ENCODE measurements at places on chromosomes 12 and 14.

DNA sequence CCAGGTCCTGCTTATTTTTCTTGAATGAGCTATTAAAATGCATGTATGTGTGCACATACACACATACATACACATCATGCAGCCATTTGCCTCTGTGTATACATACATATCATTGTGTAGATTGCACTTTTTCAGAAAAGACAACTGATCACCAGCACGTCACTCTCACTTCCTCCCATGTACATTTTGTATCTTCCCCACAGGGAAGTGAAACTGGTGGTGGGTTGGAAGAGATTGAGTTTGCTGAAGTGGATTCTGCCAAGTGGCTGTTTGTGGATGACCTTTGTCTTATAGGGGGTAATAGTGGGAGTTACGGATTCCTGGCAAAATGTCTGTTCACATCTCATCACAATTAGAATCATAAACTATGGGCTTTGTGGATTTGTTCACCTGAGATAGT lies 448.6 kb downstream of the RAD51B start:
- no peak for DNase-seq

GRCh38 chr12:58607805-58608204 lies 312.5 kb downstream of the LRIG3 start:
- no peak for DNase-seq

- no peak for DNase-seq
Measured at GRCh38 chr12:128627659-128628058, 196.1 kb downstream of the SLC15A4 start.

DNA sequence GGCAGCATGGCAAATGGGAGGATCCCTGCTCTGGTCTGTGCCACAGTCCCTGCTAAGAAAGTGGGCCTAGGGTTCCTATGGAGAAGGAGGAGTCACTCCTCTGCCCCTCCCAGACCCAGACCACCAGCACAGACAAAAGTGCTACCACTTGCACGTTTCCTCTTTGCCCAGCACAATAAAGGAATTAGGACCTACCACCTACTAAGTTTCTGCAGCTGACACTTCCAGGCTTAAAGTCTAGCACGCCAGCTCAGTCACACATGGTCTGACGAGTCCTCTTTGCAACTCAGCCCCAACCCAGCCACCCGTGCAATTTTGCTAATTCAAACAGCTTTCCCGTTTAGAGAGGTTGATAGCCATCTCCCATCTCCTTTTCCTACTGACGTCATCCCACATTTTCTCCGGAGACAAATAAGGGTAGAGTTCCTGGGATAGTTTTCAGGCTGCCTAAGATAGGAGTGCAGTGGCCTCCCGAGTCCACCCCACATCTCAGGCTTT lies 66.2 kb upstream of the PTGR2 start:
- DNase-seq: no peak

DNA sequence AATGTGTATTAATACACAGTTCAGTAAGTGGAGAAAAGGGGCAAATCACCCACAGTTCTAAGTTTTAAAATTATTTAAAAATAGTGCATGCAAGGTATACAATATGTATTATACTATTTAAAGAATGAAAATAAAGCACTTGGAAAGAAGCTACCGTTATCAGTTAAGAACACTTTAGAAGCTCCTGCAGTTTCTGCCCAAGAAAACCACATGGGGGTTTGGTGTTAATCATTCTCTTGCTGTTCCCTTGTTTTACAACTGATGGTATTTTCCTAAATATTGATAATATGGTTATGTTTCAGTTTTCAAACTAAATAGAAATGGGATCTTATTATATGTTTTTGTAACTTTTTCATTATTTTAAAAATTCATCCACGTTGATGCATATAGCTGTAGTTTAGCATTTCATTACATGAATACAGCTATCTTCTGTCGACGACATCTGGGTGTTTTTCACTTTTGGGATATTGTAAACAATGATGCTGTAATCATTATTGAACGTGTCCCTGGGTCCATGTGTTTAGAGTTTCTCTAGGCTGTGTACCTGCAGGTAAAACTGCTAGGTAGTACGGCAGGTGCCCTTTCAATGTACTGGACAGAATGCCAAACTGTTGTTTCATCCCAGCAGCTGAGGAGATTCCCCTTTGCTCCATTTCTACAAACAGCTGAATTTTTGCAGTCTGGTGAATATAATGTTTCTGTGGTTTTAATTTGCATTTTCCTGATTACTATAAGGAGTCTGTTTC lies 64.1 kb downstream of the APPL2 start:
- no peak for DNase-seq

Measured in NCI-H1930 (cell line).